ENCODE measurements at places on chromosomes 7 and 10. TPM values are rescaled to one million over a fixed set of nuclear protein-coding genes. Genes with fewer than 3 reads are reported as not detected.

Gene MSMB
- not detected for total RNA-seq

Gene CLRN3
- not detected for total RNA-seq

Gene FOXI2
- total RNA-seq, result not detected

DNA sequence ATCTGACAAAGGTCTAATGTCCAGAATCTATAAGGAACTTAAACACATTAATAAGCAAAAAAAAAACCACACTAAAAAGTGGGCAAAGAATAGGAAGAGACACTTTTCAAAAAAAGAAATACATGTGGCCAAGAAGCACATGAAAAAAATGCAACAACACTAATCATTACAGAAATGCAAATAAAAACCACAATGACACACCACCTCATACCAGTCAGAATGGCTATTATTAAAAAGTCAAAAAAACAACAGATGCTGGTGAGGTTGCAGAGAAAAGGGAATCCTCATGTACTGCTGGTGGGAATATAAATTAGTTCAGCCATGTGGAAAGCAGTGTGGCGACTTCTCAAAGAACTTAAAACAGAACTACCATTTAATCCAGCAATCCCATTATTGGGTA lies 119.0 kb downstream of the LMBR1 start:
- no peak for DNase-seq
- no peak overlapping the region for H3K4me3 ChIP-seq
- no peaks in the 10 kb centered on the region for H3K36me3 ChIP-seq
- no peaks in the 10 kb centered on the region for H3K4me1 ChIP-seq
- H3K27me3 ChIP-seq, result no peaks in the 10 kb centered on the region
- no peak overlapping the region for H3K27ac ChIP-seq

- no peaks in the 10 kb centered on the region for H3K27me3 ChIP-seq
- H3K36me3 ChIP-seq, result no peaks in the 10 kb centered on the region
- no peak for DNase-seq
- H3K27ac ChIP-seq, result no peak overlapping the region
These were observed 4.0 kb upstream of the MINPP1 start for GRCh38 chr10:87500646-87501048.

DNA sequence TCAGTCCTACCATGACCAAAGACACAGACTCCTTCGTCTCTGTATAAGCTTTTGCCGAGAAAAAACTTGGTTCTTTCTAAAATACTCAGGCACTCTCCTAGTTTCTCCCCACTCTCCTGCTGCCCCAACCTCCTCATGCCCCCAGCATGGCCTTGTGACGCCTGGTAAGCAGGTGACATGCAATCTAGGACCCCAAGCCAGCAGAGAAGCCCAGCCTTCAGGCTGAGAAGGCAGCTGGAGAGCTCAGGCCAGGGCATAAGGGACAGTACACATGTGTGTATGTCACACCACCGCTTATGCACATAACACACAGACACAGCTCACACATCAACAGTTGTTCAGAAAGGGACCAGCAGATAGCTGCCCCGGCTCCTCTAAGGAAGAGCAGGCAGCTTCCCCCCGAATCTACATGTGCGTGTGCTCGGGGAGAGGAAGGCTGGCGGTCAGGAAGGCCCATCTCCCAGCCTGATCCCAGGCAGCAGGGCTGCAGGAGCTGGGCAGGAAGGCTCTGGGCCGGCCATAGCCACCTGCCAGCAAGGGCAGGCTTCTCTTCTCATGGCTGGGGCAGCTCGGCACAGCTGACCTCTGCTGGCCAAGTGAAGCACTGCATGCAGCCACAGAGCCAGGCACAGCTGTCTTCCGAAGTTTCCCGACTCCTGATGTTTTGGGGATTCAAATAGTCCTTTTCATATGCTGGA lies 8.5 kb downstream of the DDX56 start:
- DNase-seq, result peak; percentile 52
- H3K4me1 ChIP-seq, result no peaks in the 10 kb centered on the region

- H3K4me1 ChIP-seq, result no peaks in the 10 kb centered on the region
- H3K27me3 ChIP-seq, result no peaks in the 10 kb centered on the region
- no peak overlapping the region for H3K27ac ChIP-seq
- H3K36me3 ChIP-seq, result no peaks in the 10 kb centered on the region
- H3K4me3 ChIP-seq, result no peak overlapping the region
These were observed 35.3 kb downstream of the ABCB5 start for GRCh38 chr7:20650782-20651181.

DNA sequence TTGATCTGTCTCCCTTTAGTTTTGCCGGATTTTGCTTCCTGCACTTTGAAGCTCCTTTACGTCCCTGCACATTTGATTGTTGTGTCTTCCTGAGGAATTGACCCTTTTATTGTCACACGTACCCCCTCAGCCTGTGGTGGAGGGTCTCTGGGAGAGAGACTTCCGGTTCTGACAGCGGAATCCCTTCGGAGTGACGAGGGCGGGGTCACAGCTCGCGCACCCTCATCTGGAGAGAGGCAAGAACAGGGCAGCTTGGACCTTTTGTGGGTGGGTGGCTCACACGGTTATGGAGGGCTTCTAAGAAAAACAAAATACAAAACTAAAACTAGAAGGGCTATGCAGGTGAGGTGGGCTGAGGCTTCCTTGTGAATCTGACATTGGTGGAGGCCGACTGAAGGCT lies 26.0 kb downstream of the AMZ1 start:
- H3K36me3 ChIP-seq, result no peaks in the 10 kb centered on the region
- H3K27me3 ChIP-seq, result no peaks in the 10 kb centered on the region
- no peak for DNase-seq
- H3K27ac ChIP-seq, result no peak overlapping the region

- no peaks in the 10 kb centered on the region for H3K36me3 ChIP-seq
- H3K4me3 ChIP-seq, result peak overlapping the region; percentile 35
- no peak for DNase-seq
- no peak overlapping the region for H3K27ac ChIP-seq
- no peaks in the 10 kb centered on the region for H3K27me3 ChIP-seq
- H3K4me1 ChIP-seq, result no peaks in the 10 kb centered on the region
These were observed 30.9 kb upstream of the ITGB8 start for GRCh38 chr7:20299647-20300312.

DNA sequence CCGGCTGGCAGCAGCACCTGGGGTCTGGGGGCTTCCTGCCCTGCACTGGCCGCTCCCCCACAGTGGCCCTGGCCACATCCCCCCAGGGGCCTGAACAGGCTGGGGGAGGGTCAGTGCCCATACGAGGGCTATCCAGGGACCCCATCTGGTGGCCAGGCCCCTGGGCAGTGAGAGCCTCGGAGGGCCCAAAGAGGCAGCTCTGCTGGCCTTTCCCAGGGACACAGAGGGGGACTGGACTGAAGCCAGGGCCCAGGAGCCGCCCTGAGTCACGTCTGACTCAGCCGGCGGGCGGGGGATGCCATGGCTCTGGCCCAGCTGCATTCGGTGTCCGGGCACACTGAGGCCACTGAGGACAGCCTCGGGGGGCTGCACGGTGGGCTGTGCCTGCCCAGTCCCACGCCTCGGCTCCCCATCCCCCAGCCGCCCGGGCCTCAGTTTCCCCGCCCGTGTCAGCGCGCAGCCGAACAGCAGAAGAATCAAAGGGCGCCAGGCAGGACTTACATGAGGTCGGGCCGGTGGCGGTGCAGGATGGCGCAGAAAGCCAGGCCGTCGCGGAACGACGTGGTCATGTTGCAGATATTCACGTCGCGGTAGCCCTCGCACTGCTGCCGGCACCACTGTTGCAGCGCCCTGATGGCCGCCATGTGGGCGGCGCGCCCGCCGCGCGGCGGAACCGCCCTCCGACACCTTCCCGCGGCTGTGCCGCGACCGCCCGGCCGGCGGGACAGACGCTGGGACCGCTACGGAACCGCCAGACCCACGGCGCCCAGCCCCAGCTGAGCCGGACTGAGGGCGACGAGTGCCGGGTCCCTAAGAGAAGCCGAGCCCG lies at the start of gene MICALL2:
Gene MICALL2 (minus strand): TSS at position 788 of the 829 bp plus-strand sequence. CDS start 144 bp downstream, at position 644.
- peaks cover 9% of the 10 kb centered on the region for H3K4me1 ChIP-seq
- H3K27ac ChIP-seq, result peak within 1 kb of the TSS; percentile 81
- H3K27me3 ChIP-seq, result no peaks in the 10 kb centered on the region
- H3K4me3 ChIP-seq, result peak within 1 kb of the TSS; percentile 81
- peak; percentile 79 for DNase-seq
- no peaks in the 10 kb centered on the region for H3K36me3 ChIP-seq

GRCh38 chr7:85685901-85686300 lies 499.0 kb upstream of the SEMA3D start:
- H3K27me3 ChIP-seq, result no peaks in the 10 kb centered on the region
- DNase-seq, result no peak
- H3K36me3 ChIP-seq, result no peaks in the 10 kb centered on the region

DNA sequence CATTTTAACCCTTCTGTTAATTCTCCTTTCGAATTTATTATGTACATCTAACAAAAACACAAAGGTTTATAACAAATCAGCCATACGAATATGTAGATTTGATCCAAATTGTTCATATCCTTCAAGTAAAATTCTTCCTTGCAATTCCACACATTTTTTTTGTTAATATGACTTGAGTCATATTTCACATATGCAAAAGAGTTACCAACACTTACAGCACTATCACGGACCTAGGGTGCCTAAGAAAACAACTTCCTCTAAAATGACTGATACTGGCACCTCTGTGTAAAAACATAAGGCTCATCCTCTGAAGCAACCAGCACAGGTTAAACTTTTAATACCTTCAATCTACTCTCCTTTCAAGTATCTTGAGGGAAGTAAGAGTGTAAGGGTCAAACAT lies 451.8 kb downstream of the SEMA3D start:
- H3K4me3 ChIP-seq, result no peak overlapping the region
- no peaks in the 10 kb centered on the region for H3K36me3 ChIP-seq
- H3K27me3 ChIP-seq, result no peaks in the 10 kb centered on the region
- DNase-seq, result no peak
- H3K27ac ChIP-seq, result no peak overlapping the region
- H3K4me1 ChIP-seq, result no peaks in the 10 kb centered on the region

- H3K4me3 ChIP-seq, result no peak overlapping the region
- H3K27me3 ChIP-seq, result no peaks in the 10 kb centered on the region
- H3K27ac ChIP-seq, result no peak overlapping the region
- H3K4me1 ChIP-seq, result no peaks in the 10 kb centered on the region
- H3K36me3 ChIP-seq, result peaks cover 3% of the 10 kb centered on the region
- no peak for DNase-seq
These were observed 11.5 kb upstream of the NFKB2 start for GRCh38 chr10:102384053-102384452.

- H3K27me3 ChIP-seq, result no peaks in the 10 kb centered on the region
- no peaks in the 10 kb centered on the region for H3K36me3 ChIP-seq
- no peak overlapping the region for H3K27ac ChIP-seq
- no peaks in the 10 kb centered on the region for H3K4me1 ChIP-seq
These were observed 123.3 kb downstream of the PAXIP1 start for GRCh38 chr7:154879629-154880028.

DNA sequence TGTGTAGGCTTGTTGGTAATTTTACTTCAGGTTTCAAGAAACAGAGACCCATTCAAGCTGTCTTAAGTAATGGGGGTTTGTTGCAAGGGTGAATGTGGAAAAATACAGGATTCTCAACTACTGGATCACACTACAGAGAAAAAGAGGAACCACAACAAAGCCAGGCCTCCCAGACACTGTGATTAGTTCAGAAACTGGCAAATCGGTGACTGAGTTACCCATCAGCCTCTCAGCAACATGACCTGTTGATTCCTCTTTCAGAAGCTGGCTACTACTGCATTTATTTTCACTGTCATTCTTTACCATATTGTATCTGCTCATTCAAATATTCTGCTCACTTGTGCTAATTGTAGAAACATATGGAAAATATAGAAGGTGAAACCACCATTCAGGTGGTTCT lies 16.0 kb downstream of the CCDC71L start:
- no peak overlapping the region for H3K27ac ChIP-seq
- no peaks in the 10 kb centered on the region for H3K27me3 ChIP-seq
- H3K36me3 ChIP-seq, result no peaks in the 10 kb centered on the region
- H3K4me3 ChIP-seq, result no peak overlapping the region

GRCh38 chr10:99399664-99400063 lies 30.8 kb downstream of the GOT1 start:
- H3K4me3 ChIP-seq, result no peak overlapping the region
- no peak for DNase-seq
- H3K27me3 ChIP-seq, result no peaks in the 10 kb centered on the region
- H3K27ac ChIP-seq, result no peak overlapping the region
- no peaks in the 10 kb centered on the region for H3K36me3 ChIP-seq

DNA sequence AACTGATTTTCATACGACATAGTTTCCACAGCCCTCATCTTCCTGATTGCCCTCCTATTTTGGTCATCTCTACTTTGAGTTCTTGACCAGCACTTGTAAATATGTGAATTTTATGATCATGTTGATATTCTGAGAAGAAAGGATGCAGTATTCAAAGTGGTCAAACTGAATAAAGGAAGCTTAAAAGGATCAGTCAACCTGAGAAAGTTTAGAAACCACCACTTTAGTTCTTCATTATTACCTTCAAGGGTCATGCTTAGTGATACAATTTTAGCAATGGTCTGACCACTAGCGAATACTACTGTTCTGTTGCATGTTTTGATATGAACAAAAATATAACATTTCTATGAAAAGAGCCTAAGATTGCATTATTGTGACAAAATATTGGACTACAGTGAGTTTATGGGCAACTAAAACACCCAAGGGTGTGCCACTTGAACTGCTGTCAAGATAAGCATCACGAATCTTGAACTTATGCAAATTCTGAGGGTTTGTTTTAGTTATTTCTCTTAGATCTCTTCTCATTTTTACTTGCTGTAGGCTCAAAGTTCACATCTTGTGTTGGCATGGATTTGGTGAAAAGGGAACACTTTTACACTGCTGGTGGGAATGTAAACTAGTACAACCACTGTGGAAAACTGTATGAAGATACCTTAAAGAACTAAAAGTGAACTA lies 247.7 kb downstream of the IPMK start:
- DNase-seq, result no peak
- no peaks in the 10 kb centered on the region for H3K4me1 ChIP-seq
- H3K36me3 ChIP-seq, result no peaks in the 10 kb centered on the region
- no peak overlapping the region for H3K27ac ChIP-seq

GRCh38 chr7:93265220-93265619 lies 33.1 kb downstream of the VPS50 start:
- H3K4me1 ChIP-seq, result no peaks in the 10 kb centered on the region
- no peak overlapping the region for H3K4me3 ChIP-seq
- DNase-seq, result no peak
- no peaks in the 10 kb centered on the region for H3K27me3 ChIP-seq
- peaks cover 9% of the 10 kb centered on the region for H3K36me3 ChIP-seq

- no peak overlapping the region for H3K4me3 ChIP-seq
- no peak overlapping the region for H3K27ac ChIP-seq
- no peaks in the 10 kb centered on the region for H3K4me1 ChIP-seq
- H3K36me3 ChIP-seq, result no peaks in the 10 kb centered on the region
- DNase-seq, result no peak
These were observed 509.3 kb downstream of the SORCS3 start for GRCh38 chr10:105150259-105150880.

- DNase-seq, result no peak
- peak overlapping the region; percentile 33 for H3K27ac ChIP-seq
- peaks cover 9% of the 10 kb centered on the region for H3K4me1 ChIP-seq
- H3K27me3 ChIP-seq, result no peaks in the 10 kb centered on the region
- H3K4me3 ChIP-seq, result no peak overlapping the region
These were observed 110.1 kb downstream of the ARID5B start for GRCh38 chr10:62011558-62011957.

Measured in breast epithelium (tissue), 4 donors.